ENCODE measurements at places on chromosomes 2 and 18.

DNA sequence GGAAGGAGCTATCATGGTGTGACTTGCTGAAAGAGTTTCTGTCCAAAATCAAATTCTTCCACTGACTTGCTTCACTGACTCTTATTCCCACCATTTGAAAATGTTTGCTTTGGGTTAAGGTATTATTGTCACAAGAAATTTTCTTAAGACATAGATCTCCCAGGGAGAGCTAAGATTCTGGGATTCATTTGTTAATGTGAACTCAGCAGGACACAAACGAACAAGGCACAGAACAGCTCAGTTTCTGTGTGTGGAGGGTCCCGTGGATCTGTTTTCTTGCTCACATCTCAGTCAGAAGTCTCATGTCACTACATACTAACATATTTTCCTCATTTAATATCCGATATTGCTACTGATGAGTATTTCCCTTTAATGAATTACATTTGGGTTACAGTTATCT, 8.2 kb upstream of the HNRNPA3 start:
- no peak for DNase-seq

DNA sequence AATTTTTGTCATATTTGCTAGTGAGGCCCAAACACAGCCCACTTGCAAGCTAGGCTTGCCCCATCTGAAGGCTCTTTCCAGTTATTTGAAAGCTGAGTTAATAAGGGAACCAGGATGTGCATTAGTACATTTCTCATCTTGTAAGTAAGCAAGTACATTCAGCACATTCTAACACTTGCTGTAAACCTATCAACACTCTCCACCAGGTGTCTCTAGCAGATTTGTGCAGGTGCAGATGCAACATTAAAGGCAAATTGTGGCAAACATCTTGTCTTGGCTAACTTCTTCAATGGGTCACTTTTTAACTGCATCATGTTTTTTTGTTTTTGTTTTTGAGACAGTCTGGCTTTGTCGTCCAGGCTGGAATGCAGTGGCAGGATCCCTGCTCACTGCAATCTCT, 25.3 kb upstream of the MFSD6 start:
- no peak for DNase-seq

- no peak for DNase-seq
These were observed 17.5 kb downstream of the REEP1 start for GRCh38 chr2:86319700-86320580.

DNA sequence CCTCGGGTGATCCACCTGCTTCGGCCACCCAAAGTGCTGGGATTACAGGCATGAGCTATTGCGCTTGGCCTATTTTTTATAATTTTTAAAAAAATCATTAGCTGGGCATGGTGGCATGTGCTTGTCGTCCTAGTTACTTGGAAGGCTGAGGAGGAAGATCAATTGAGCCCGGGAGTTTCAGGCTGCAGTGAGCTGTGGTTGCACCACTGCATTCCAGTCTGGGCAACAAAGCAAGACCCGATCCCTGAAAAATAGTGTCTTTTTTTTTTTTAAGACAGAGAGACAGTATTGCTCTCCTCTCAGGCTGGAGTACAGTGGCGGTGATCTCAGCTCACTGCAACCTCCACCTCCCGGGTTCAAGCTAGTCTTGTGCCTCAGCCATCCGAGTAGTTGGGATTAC, 4.8 kb downstream of the SSB start:
- DNase-seq: no peak

DNA sequence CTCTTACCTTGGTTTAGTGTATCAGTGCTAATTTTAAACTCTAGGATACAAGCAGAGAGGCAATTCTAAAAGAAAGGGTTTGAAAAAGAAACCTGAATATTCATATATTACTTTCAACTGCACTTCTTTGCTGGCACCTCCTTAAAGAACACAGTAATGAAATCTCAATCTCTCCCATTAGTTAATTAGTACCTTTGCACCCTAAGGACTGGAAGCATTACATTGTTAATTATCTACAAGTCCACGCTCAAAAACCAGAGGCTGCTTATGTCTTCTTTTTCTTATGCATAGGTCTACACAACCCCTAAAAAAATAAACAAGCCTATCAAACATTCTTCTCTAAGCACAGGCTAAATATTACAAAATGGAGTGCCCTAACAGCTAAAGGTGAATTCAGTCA, 20.2 kb downstream of the EPHA4 start:
- no peak for DNase-seq

DNA sequence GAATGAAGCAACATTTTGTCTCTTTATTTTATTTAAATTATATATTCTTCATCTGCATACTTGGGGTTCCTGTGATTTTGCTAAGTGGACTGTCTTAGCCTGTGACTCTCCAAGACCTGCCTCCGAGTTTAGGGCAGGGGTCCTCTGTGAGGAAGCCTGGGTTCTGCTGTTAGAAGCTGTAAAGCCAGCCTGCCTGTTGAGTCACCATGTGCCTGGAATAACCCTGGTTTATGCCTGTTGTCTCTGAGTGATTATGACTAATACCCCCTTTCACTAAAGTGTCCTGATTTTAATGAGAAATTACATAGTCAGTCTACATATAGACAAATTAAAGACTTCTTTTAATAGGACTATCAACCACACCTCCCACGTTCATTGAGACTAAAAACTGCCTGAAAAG, 369.1 kb downstream of the ZNF521 start:
- DNase-seq: no peak

Measured in stimulated activated CD8-positive, alpha-beta memory T cell treated with anti-CD3 and anti-CD28 coated beads, Interleukin-4, amount 100 ng/mL, for 4 hours (primary cell).